Left kidney (tissue), 8 donors: ENCODE measurements at places on chromosomes 6 and 20. TPM values are rescaled to one million over a fixed set of nuclear protein-coding genes. Genes with fewer than 3 reads are reported as not detected.

BPIFA1 gene
- not detected for polyA plus RNA-seq

- DNase-seq: no peak
Observed at GRCh38 chr6:133424359-133424758, 183.2 kb downstream of the EYA4 start.

SLC22A3 gene
- 6.4 TPM for polyA plus RNA-seq

DNA sequence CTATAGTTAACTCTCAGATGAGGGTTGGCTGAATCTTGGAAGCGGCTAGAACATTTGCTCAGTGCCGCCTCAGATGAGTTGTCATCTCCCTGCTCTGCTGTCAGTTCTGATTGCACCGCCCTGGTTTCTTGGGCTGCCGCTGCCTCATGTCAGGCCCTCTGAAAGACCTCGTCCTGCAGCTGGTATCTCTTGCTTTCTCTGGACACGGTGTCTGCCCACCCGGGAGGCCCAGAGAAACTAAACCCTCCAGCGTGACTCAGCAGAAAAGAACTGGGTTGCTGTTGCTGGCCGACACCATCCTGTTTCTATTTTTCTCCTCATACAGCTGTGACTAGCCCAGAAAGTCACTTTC, 355.4 kb downstream of the CD83 start:
- DNase-seq: no peak

- DNase-seq: no peak
Observed at GRCh38 chr6:14638906-14639761, 521.6 kb downstream of the CD83 start.
